ENCODE measurements at places on chromosomes 16 and 17.

- DNase-seq = no peak
These were observed 172.5 kb downstream of the ZFHX3 start for GRCh38 chr16:72875291-72876031.

- no peak for DNase-seq
These were observed at the start of gene ITGAX for GRCh38 chr16:31354394-31355291. Gene ITGAX (plus strand): TSS chr16:31355176. CDS start chr16:31355255, 79 bp downstream.

GRCh38 chr17:5757314-5757907, 173.1 kb upstream of the NLRP1 start:
- no peak for DNase-seq

DNA sequence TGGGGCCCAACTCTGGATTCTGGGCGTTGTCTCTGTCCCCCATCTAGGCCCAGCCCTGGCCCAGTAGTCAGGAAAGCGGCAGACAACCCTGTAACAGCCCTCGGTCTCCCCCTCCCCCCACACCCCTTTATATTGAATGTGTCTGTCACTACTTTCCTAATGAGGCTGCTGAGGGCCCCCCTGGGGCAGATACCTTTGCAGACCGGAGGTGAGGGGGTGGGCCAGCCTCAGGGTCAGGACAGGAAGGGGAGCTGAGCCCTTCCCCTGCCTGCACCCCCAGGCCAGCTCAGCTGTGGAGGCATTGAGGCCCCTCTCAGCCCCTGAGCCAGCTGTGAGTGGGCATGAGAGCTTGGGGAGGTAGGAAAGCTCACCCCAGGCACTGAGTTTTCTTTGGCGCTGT, 17.1 kb downstream of the RAI1 start:
- no peak for DNase-seq

- peak; percentile 45 for DNase-seq
These were observed 32.8 kb upstream of the ETV4 start for GRCh38 chr17:43578699-43579565.

- DNase-seq = peak; percentile 25
These were observed 326.6 kb downstream of the PHKB start for GRCh38 chr16:47787696-47788095.

DNA sequence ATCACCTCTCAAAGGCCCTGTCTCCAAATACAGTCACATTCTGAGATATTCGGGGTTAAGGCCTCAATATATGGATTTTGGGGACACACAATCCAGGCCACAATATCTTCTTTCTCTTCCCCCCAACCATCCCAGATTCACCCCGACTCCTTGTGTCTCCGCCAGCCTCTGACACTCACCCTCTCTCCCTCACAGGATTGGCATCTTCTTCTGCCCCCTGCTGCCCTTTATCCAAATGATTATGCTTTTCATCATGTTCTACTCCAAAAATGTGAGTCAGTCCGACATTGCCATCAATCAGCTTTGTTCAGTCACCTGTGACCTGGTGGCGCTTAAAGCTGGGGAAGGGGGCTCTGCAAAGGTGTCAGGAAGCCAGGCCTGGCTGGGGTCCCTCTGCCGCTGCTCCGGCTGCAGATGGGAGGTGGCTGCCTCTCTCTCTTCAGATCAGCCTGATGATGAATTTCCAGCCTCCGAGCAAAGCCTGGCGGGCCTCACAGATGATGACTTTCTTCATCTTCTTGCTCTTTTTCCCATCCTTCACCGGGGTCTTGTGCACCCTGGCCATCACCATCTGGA, 35.1 kb downstream of the GDE1 start:
- DNase-seq = no peak

GRCh38 chr17:29349409-29349808, 40.8 kb upstream of the TAOK1 start:
- DNase-seq = no peak

DNA sequence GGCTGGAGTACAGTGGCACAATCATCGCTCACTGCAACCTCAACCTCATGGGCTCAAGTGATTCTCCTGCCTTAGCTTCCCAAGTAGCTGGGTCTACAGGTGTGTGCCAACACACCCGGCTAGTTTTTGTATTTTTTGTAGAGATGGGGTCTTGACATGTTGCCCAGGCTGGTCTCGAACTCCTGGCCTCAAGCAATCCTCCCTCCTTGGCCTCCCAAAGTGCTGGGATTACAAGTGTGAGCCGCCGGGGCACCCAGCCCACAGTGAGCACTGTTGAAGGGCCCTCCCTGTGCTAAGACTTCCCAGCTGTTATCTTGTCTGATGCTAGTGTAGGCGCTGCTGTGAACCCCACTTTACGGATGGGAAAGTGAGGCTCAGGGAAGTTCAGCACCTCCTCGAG, 8.0 kb downstream of the CASKIN1 start:
- no peak for DNase-seq

- DNase-seq = no peak
These were observed 11.7 kb upstream of the CNTNAP4 start for GRCh38 chr16:76265434-76266045.

- DNase-seq = no peak
These were observed at the start of gene C16orf74 for GRCh38 chr16:85750827-85751697. Gene C16orf74 (minus strand): TSS chr16:85751096. CDS start chr16:85735217, 15,879 bp downstream.

- no peak for DNase-seq
These were observed 612.5 kb downstream of the KCNJ18 start for GRCh38 chr17:22304667-22305303.

GRCh38 chr16:12341423-12341822, 364.9 kb downstream of the SNX29 start:
- no peak for DNase-seq

GRCh38 chr17:507441-507840, 154.8 kb upstream of the RPH3AL start:
- no peak for DNase-seq

DNA sequence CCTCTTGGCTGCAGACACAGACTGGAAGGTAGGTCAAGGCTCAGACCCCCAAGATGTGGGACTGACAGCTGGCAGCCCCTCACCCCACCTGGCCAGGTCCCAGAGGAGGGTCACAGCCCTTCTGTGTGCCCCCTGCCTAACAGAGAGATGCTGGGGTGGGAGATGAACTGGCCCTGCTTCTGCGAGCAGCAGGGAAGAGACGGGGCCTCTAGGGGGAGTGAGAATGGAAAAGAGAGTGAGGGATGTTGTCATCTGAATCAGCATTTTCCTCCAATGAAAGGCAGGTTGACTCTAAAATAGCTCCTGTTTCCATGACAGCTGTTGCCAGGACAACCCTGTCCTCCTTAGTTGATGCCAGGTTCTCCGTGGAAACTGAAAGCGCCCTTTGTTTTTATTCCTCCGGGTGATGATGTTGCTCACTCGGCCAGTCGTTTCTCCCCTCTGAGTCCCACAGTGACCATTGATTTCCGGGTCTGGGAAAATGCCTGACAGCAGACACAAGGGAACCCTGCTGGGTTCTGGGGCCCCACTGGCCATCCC, 4.9 kb upstream of the NDRG4 start:
- no peak for DNase-seq

DNA sequence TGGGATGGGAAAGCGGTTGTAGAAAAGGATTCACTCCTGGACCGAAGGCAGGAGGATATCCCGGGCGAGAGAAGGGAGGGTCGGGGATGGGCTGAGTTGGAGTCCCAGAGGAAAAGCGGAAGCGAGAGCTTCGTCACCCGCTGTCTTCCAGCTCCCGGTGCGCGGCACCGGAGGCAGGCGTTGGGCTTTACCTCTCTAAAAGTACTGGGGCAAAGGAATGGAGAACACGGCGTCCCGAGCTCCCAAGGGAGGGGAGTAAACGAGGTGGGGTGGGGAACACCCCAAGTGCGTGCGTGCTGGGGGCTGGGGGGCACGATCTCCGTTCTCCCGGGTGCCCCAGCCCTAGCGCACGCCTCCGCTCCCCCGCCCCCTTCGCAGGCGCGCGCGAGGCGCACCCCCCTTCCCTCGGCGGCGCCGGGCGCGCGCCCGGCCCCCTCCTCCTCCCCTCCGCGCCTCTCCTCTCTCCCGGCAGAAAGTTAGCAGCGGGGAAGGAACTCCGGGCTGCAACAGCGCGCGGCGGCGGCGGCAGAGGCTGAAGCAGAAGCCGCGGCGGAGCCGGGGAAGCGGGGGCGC, at the start of gene HS3ST4:
Gene HS3ST4 (plus strand): TSS at position 441 of the 573 bp plus-strand sequence.
- DNase-seq = peak; percentile 37

- peak; percentile 70 for DNase-seq
These were observed 227.6 kb upstream of the ASIC2 start for GRCh38 chr17:33520426-33521330.

DNA sequence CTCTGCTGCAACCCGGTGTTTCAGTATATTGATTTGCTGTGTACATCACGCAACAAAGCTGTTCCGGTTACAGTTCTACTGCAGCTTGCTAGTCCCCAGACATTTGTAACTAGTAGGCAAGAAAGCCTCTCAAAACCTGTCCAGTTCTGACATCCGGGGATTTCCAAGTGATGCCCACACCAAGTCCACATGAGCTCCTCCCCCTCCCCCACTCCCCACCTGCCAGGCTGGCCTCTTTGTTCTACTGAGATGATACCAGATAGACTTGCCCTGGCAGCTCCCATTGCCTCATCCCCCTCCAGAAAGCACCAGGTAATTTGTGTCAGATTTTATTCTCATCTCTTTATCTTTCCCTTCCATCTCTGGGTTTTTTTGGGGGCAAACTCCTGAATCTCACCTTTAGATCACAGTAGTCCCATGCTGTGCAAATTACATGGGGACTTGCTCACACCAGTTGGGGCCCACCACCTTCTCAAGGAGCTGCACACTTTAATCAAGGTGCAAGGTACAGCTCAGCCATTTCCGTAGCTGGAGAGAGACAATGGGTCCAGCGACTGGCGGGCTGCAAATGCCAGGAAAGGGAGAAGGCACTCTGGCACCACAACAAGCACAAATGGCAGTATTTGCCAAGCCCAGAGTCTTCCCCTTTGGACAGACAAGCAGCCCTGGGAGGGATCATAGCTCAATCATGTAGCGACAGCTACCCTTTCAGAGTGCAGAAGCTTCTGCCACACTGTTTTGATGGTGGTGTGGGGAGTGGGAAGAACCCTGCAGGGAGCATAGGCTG, 183.1 kb downstream of the CYLD start:
- no peak for DNase-seq

- DNase-seq = no peak
These were observed 14.3 kb downstream of the DYNLL2 start for GRCh38 chr17:58097384-58098088.

- DNase-seq = no peak
These were observed 39.9 kb upstream of the ABCC11 start for GRCh38 chr16:48287239-48287638.

DNA sequence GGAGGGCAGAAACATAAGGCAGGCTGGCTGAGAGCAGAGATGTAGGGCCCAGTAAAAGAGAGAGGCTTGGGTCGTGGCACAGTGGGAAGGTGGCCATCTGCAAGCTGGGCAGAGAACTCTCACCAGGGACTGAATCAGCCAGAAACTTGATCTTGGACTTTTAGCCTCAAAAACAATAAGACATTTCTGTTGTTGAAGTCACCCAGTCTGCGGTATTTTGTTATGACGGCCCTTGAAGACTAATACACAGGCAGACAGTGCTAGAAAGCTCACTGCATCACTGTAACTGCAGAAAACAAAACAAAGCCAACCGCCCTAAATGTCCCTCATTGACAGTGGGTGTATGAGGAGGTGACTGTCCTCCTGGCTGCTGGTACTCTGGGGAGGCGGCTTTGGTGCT, 3.9 kb upstream of the JPH3 start:
- DNase-seq = no peak

GRCh38 chr16:48004141-48004695, 151.6 kb downstream of the ABCC12 start:
- DNase-seq = no peak

DNA sequence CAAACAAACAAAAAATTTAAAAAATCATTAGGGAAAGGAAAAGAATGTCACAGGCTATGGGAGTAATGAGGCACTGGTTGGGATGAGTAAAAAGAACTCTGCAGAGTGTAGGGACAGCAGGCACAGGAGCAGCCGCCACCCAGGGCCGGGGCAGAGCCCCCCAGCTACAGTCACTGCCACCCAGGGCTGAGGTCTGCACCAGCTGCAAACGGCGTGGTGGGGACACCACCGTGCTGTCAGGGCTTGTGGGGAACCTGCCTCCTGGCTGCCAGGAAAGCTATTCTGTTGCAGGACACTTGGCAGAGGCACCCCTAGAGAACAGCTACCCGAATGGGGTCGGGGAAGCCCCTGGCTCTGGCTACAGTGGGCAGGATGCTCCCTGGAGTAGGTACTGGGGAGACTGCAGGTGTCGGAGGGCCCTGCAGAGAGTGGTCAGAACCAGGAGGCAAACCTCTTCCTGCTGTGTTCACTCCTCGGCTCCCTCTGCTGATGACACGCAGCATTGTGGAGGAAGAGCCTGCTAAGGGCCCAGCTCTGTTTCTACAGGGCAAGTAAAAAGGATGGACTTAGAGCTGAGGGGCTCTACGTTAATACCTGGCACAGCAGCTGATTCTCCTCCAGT, 32.3 kb upstream of the CAPN15 start:
- no peak for DNase-seq

DNA sequence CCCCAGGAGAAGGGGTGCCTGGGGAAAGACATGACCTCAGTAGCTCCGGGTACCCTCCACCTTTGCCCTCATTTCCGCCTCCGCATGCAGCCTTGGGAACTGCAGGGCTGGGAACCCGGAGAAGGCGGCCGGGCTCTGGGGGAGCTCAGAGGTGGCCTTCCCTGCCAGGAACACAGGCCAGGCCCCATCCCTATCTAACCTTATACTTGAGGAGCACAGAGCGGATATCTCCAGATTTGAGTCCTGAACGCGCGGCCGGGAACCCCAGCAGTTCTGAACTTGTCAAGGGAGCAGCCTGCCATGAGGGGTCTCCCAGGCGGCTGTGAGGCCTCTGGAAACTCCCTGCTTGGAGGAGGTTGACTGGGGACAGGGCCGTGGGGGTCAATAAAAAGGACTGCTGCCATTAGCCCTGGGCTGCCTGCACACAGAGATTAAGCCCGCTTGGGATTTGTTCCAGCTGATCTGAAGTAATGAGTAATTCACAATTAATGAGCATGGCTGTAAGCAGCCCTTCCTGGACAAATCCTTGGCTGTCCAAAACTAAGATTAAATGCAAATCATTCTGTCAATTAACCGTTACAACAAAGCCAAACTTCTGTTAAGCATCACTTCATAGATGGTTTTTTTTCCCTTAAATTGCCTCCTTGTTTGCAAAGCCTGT, 26.3 kb upstream of the METRNL start:
- no peak for DNase-seq

- no peak for DNase-seq
These were observed 25.5 kb downstream of the TIMM22 start for GRCh38 chr17:1022278-1023024.

DNA sequence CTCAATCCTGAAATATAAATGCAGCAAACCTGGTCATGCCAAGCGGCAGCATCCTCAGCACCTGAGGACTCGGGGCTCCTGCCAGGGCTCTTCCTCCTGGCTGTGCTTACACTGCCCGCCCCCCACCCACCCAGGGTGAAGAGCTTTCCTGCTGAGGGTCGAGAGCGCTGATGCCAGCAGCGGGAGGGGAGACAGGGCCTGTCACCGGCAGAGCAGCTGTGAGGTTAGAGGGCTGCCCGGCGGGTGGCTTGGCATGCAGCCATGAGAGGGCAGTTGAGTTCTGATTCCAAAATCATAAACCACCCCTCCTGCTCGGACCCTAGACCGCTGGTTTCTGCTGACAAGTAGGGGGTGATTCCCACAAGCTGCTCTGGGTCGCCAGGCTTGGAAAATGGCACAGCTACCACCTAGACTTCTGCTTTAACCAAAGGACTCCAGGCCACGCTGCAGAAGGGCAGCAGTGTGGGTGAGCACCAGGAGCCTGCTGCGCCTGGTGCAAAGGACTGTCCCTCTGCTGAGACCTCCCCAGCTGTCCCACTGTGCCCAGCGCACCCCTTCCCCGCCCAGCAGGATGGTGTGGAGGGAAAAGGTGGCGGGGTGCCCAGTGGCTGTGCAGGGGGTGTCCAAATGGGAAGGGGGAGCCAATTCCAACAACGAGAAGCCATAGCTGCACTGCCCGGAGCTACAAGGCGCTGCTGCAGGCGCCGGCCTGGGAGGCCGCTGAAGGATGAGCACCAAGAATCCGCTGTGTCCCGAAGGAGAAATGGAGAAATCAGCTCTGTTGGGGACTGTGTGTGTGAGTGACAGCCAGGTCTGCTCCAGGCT, 26.6 kb downstream of the MXRA7 start:
- DNase-seq = no peak
